ENCODE measurements at places on chromosomes 6 and 20.
A peak's percentile ranks its signal among the peaks of the same experiment; 100 is the strongest.

DNA sequence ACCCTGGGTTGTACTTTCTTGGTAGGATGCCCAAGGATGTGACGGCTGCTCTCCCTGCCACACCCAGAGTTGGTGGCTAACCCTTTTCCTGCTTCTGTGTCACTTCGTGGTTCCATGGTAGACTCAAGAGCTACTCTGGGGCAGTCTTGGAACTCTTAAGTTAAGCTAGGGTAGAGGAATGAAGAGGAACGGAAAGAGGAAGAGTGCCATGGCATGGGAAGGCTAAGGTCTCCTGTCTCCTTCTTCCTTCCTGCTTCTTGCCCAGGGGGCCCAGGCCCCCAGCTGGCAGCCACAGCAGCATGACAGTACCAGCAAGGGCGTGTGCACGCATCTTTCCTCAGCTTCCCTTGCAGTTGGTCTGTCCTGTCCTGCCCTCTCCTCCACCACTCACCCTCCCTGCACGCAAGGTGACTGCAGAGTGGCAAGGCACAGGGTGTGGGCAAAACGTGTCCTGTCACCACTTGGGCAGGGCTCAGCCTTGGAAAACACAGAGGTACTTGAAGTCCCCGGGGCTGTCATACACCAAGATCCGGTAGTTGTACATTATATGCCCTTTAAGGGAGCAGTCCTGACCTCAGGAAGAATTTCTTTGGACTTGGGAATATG, 39.8 kb upstream of the TGM3 start:
- peak; percentile 14 for DNase-seq

DNA sequence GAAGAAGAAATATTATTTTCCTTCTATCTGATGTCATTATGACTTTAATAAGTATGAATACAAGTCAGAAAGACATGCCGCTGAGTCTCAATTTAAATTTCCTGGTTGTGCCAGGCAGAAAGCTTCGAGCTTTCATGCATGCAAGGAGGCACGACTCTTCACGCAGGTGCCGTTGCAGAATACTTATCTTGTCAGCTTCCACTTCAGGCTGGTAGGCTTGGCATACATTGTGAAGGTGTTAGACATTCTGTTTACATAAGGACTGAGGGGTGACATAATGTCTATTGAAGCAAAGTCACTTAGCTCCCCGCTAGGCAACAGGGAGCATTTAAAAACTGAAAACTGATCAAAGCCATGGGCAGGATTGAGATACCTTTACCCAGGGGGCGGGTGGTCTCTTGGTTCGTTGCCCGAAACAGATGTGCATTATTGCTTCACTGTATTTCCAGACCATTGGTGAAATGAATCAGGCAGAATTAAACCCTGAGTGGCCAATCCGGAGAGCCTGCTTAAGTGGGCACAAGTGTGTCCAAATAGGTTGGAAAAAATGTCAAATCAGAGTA, 16.4 kb downstream of the BMP6 start:
- no peak for DNase-seq

DNA sequence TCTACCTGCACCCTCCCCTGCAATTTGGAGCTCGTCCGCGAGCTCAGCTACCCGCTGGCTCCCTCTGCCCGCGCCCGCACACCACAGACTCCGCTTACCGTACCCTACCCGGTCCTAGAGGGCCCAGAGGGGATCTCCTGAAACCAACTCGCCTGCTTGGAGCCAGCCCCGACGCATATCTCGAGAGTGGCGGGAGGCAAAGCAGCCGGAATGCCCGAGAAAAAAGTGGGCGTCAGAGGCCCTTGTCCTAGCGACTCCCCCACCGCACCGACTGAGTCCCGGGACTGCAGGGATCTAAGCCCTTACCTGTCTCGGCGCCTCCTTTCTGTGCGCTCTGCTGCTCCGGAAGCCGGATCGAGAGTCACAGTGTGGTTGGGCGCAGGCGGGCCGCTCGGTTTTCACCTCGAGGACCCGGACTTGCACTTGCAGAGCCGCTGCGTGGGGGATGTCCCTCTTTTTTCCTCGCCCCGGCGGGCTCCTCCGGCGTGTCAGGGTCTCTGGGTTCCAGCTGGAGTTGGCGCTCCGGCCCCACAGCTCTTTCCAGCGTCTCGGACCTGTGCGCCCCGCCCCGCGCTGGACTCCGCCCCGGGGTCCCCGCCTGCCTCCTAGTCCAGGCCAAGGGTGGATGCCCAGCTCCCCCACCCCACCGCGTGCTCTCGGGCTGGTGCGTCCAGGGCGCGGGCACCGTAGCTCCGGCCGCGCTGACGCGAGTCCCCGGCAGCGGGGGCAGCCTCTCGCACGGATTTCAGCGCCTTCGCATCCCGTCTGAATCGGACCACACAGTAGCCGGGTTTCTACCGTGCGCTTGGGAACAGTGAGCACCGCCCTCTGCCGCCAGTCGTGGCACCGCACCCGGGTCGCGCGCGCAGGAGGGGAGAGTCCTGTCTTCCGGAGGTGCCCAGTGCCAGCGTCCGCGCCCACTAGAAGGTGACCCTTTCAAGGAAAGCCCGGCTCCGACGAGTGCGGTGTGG, at the start of gene PROKR2:
PROKR2 (minus strand) TSS at position 767 of the 971 bp plus-strand sequence. CDS start 2,585 bp downstream, outside the sequence.
- no peak for DNase-seq

DNA sequence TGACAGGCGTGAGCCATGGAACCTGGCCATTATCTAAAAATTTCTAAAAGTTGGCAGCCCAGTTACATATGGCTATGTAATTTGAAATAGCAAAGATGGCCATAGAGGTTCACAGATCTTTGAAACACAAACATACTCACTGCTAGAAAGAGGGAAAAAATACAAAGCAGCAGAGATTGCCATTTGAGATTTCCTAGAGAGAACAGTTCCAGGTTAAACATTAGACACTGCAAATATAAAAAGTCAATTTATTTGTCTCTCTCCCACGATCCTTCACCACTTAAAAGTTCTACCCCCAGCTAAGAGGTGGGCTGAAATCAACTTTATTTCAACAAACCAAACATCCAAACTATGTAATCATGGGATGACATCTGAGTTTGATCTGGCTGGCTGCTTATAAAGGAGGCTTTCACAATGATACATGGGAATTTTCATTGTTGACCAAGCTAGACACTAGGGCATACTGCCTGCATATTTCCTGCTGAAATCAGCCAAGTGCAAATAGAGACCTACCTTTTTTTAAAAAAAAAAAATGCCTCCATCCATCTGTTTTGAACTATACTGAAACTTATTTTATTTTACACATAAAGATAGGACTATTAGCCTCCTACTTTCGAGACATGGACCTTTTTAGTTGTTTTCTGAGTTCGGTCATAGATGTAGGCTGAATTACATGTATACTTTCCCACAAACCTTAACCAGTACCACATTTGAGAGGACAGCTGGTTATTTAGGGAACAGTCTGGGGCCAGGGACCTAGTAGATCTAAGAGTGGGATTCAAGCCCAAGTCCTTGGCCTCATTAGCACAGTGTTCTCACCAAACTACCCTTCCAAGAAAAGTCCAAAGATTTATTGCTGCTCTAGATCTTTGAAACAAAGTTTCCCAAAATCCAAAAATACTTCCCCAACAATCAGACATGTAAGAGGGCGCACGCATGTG, 16.6 kb downstream of the DCDC2 start:
- DNase-seq, result peak; percentile 21

GRCh38 chr6:14927398-14927797, 318.5 kb upstream of the JARID2 start:
- DNase-seq, result no peak

- DNase-seq, result no peak
These were observed 4.2 kb downstream of the MLN start for GRCh38 chr6:33799454-33800113.

DNA sequence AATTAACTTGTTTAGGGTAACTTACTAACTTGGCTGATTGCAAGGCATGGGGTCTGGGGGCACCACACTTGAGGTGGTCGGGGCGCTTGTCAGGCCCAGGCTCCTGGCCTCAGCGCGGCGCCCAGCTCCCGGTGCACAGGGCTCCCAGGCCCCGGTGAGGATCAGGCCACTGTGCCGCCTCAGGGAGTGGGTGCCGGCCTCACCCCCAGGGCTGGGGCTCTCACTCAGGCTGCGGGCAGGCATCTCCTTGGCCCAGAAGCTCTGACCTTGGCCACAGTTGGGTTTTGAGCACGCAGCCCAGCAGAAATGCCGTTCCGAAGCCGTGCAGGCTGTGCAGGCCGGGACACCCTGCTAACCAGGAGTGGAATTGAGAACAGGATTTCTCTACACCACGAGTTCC, 37.8 kb upstream of the BHLHE23 start:
- DNase-seq, result no peak

DNA sequence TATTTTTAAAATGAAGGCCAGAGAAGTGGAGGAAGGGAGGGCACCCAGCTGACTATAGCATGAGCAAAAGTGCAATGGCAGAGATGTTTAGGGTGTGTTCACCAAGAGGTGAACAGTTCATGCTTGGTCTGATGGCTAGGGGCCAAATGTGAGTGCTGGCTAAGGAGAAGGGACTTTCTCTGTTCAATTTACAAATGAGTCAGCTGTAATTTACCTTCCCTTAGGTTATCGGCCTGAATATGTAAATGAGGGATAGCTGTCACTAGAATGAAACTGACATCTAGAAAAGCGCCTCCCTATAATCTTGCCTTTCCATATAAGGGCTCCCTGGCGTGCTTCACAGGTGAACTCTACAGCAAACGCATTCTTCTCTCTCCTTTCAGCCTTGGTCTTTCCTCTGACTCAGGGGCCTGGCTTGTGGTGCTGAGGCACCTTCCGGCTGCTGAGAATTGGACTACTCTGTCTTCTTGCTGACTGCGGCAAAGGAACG, 114.7 kb upstream of the BACH2 start:
- DNase-seq, result no peak

DNA sequence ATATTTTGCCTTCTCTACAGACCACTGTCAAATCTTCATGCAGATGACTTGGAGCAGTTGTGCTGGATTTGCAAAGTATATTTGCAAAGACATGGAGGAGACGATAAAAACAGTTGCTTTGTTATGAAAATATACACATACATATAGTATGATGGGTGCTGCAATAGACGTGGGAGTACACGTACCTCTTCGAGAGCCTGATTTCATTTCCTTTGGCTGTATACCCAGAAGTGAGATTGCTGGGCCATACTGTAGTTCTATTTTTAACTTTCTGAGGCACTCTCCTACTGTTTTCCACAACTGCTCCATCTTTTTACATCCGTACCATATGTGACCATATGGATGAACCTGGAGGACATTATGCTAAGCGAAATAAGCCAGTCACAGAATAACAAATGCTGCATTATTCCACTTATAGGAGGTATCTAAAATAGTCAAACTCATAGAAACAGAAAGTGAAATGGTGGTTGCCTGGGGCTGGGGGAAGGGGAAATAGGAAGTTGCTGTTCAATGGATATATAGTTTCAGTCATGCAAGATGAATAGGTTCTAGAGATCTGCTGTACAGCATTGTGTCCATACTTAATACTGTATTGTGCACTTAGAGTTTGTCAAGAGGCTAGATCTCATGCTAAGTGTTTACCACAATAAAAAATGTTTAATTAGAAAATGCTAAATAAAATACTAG, 223.8 kb downstream of the HAO1 start:
- DNase-seq, result no peak

DNA sequence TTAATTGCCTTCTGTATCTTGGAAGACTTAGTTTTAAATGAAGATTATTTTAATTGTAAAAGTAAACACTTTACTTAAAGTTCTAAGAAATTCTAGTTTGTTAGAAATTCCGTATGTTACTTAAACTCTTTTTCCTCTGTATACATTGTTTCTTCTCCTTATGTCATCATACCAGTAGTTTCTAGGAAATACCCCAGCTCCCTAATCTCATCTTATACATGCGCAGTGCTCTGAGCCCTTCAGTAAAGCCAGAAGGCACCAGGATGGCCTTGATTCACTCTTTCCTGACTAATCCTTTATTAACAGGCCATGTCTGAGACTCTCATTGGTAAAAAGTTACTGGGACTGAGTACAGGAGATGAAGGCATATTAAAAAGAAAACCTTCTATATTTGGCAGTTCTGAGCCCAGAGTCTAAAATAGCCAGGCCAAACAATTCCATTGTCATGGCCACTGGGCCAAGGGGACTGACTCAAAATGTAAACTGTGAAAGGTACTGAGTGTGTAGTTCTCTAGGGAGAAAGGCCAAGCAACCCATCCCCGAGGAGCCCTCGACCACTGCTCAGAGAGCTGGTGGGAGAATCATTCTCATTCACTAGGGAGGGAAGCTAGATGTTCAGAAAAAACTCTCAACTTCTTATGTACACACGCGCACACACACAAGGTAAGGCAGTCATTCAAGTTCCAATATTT, 25.0 kb downstream of the SLC22A1 start:
- DNase-seq, result no peak

DNA sequence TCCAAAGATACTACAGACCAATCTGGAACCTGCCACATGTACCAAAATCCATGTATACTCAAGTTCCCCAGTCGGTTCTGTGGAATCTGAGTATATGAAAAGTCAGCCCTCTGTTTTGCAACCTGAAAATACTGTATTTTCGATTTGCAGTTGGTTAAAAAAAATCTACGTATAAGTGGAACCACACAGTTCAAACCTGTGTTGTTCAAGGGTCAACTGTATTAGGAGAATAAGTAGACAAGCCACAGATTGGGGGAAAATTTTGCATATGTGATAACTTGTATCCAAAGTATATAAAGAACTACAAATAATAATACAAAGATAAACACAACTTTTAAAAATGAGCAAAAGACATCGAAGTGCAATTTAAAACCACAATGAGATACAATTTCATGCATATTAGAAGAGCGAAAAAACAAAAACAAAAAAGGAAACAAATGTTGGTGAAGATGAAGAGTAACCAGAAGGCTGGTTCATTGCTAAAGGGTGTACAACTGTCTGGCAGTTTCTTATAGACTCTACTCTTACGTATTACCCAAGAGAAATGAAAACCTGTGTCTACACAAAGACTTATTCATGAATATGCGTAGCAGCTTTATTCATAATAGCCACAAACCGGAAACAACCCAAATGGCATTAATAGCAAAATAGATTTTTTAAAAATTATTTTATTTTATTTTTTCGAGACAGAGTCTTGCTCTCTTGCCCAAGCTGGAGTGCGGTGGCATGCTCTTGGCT, 180.8 kb downstream of the BCAS1 start:
- DNase-seq, result no peak

DNA sequence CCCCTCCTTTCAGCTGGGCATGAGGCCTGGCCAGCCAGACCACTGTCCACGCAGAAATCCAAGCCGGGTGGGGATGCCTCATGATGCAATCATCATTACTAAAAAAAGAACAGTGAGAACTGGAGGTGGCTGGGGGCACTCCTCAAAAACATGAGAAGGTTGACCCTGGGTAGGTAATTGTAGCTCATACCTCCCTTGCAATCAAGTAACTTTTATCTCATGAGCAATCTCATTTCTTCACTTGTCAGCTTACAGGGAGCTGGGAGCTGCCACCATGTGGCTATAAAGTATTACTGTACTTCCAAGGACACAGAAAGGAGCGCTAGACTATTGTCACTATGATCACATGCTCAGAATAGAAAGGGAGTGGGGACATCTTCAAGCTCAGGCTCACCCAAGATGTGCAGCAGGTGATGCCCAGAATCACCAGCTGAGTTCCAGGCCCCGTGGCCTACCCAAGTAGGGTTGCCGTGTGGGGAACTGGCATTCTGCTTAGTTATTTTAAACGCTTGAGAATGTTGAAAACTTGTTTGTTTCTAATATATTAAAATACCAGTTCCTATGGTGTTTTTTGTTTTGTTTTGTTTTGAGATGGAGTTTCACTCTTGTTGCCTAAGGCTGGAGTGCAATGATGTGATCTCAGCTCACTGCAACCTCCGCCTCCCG, 3.0 kb upstream of the CDH26 start:
- peak; percentile 20 for DNase-seq

Data from prostate gland (tissue), 2 donors.